ENCODE measurements at places on chromosomes 4 and X. TPM values are rescaled to one million over a fixed set of nuclear protein-coding genes. Genes with fewer than 3 reads are reported as not detected.

The BEX5 gene
- polyA plus RNA-seq: 0.73 TPM

The EXOC1 gene
- polyA plus RNA-seq: 9.1 TPM

The S100G gene
- polyA plus RNA-seq: not detected

The ZNF674 gene
- 2.3 TPM for polyA plus RNA-seq

The VCX3A gene
- not detected for polyA plus RNA-seq

The XPNPEP2 gene
- 0.03 TPM for polyA plus RNA-seq

The MAGEA12 gene
- not detected for polyA plus RNA-seq

The SLC6A14 gene
- not detected for polyA plus RNA-seq
